ENCODE measurements at places on chromosomes 3 and 15.

DNA sequence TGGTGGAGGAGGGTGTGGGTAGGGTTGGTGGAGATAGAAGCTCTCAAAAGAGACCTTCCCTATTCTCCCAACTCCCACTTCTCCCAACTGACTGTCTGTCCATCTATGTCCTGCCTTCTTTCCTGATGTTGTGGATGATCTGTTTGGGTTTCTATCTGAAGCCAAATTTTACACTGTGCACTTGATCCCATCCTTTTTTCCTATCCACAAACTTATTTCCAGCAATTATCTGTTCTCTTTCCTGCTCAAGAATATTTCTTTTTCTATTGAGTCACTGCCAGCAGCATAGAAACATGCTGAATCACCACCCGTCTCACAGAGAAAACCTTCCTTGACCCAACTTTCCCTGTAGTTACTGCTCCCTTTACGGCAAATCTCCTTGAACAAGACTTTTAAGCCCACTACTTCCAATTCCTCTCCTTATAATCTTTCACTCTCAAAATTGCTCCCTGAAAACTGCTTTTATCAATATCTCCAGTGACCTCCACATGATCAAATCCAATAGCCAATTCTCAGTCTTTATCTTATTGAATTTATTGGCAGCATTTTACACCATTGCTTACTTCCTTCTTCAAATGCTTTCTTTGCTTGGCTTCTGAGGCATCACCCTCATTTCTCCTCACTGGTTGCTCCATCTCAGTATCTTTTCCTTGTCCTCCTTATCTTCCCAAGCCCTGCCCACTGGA lies 141.2 kb upstream of the SLC7A14 start:
- DNase-seq = no peak

GRCh38 chr3:111283165-111283564 lies 211.5 kb downstream of the NECTIN3 start:
- no peak for DNase-seq

DNA sequence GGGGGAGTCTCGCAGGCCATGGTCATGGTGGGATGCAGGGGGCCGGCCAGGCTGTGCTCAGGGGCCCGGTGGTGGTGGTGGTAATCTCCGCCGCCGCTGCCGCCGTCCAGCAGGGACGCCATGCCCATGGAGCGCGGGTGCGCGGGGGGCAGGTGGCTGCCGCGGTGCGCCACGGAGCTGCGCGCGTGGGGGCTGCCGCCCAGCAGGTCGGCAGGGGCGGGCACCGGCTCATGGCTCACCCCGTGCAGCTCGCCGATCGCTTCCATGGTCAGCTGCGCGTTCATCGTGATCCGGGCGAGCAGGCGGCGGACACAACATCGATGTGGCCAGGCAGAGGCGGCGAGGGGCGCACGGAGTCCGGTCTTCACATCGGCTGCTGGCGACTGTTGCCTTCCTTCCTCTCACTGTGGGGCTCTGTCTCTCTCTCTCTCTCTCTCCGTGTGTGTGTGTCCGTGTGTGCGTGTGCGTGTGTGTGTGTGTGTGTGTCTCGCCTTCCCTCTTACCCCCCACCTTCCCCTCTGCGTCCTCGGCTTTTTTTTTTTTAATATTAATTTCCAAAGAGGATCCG lies 451 bp downstream of the ONECUT1 start:
- no peak for DNase-seq

GRCh38 chr3:197730200-197730599 lies 6.5 kb downstream of the RUBCN start:
- no peak for DNase-seq

DNA sequence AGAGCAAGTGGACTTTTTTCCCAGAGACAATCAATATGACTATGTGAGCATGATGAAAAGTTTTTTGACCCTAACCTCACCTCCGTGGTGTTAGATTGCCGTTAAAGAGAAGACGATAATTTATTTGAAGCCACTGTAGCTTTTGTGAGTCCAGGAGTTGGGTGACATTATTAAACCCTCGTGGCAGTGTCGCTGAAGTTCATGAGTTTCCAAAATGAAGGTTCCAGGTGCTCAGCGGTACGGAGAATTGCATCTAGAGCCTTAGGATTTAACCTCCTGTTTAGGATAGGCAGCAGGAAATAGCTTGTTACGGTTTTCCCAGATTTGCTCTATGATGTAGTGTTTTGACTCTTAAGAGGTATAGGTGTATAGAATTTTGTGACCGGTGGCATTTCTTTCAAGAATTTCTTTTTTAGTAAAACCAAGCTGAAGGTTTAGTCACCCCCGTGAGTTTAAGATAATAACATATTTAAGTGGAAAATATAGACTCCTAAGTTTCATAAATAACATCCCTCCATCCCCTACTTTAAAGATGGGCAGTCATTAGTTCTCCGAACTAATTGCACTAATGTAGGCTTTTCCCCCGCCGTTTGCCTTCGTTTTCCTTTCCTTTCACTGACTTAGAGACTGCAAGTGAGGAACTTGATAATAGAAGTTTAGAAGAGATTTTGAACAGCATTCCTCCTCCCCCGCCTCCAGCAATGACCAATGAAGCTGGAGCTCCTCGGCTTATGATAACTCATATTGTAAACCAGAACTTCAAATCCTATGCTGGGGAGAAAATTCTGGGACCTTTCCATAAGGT lies 2.0 kb downstream of the SMC4 start:
- DNase-seq = no peak

DNA sequence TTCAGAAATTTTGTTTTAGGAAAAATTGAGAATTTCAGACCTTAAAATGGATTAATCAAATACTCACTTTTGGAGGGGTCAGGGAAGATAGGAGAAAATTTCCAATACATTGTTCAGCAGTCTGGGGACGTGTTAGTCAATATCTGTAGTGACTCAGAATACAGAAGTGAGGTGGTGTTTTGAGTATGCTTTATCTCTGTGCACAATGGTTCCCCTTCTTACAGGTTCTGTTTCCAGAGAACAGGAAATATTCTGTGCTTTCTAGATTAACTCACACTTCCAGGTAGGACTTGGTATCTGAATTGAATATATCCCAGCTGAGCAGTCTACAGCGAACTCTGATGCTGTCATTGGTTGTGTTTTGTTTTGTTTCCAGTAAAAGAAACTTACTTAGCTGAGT lies 30.7 kb upstream of the CCDC54 start:
- DNase-seq = no peak

- no peak for DNase-seq
Measured at GRCh38 chr3:127256733-127257271, 31.0 kb downstream of the PRR20G start.

GRCh38 chr3:37907906-37908305 lies 46.2 kb downstream of the CTDSPL start:
- DNase-seq = no peak

DNA sequence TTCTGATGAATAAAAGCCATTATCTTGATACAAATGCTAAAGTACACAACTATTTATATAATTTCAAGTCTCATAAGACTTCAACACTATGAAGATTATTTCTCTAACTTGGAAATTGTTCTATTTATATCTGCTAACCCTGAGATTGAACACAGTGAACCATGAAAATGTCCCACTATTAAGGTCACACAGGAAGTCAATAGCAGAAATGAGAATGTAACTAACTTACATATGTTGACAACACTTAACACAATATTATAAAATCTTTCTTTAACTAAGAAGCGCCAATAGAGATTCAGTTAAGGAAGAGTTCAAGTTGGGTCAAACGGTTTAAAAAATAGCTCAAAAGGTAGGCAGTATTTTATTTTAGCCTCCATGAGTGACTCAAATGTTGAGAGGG lies 551.8 kb upstream of the CBLB start:
- no peak for DNase-seq

GRCh38 chr15:64246364-64247189 lies 83.8 kb upstream of the PPIB start:
- DNase-seq = no peak

- no peak for DNase-seq
Measured at GRCh38 chr15:33670567-33670966, 297.7 kb upstream of the CHRM5 start.

DNA sequence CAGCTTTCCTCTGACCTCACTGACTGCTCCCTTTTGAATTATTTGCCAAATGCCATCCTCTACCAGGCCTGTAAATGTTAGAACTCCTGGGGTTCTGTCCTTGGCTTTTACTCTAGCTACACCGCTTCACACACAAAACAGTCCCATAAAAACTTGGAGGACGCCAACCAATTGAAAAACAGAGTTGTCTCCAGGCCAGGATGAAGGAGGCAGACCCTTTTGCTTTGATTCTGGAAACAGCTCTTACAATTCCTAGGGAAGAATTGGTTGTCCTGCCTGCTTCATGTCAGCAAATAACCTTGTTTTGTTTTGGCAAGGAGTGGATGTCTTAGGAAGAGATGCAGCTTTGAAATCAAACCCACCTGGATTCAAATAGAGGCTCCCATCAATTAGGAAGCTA lies 375.5 kb downstream of the UNC13C start:
- no peak for DNase-seq

GRCh38 chr3:88912294-88912877 lies 195.0 kb upstream of the EPHA3 start:
- DNase-seq = no peak

DNA sequence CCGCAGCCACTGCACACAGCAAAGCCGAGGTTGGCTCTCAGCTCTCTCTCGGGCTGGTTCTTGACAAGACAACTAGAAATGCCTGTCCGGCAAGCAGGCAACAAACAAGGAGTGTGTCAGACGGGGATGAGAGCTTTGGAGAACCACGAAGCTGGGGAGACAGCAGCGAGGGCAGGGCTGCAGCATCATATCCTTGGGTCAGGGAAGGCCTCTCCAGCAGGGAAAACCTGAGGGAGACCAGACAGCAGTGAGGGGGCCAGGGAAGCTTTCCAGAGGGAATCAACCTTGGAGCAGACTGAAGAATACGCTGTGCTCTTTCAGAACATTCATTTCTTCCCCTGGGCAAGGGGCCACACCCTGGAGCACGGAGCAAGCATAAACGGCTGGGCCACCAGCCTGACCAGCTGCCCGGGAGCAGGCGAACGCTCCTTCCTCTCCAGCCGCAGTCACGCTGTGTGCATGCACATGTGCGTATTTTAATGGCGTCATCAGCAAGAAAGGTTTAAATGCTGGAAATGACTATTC lies 58.7 kb downstream of the CHSY1 start:
- DNase-seq = no peak

DNA sequence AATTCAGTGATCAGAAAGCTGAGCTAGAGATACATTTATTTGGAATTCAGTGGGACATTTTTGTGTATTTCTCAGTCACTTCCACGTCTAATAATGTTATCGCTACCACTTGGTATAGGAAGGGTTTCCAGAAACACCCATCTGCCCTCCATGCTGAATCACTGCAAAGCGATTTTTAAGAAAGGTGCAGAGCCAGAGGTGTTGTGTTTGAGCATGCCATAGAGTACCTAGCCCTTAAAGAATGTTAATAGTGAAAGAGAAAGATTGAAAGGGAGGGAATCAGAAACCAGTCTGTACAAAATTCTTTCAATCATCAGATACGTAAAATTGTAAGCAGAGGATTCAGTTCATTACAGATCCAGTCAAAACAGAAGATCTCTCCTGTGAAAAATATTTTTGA lies 80.1 kb upstream of the ARL6 start:
- no peak for DNase-seq

GRCh38 chr15:59997070-59997701 lies 6.9 kb upstream of the FOXB1 start:
- DNase-seq = no peak

DNA sequence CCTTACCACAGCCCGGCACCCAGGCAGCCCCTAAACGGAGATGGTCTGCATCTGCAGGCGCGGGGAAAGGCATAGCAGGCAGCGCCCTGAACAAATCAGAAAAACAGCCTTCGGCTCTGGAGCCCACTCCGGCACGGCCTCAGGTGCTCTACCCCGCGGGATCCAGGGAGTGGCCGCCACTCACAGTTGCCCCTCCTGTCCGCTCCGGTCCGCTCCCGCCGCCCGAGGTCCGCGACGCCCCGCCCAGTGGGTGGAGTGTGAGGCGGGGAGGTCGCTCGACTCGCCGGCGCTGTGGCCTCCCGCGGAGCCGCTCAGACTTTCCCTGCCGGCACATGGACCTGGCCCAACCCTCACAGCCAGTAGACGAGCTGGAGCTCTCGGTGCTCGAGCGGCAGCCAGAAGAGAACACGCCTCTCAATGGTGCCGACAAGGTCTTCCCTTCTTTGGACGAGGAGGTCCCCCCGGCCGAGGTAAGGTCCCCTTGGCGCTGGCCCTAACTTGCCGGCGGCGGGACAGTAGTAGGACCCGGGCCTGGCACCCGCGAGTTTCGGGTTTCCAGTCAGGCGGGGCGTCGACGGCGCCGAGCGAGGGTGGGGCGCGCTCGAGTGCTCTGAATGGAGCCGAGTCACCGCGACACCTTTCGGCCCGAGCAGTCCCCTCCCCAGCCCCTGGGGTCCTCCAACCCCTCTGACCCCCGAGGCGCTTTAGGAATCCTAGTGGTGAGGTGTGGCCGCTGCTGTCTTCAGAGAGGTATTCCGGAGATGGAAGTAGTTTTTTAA lies at the start of gene C3orf52:
TSS of gene C3orf52 (plus strand) at position 314 of the 779 bp plus-strand sequence. CDS start at position 333, 19 bp downstream.
- no peak for DNase-seq

DNA sequence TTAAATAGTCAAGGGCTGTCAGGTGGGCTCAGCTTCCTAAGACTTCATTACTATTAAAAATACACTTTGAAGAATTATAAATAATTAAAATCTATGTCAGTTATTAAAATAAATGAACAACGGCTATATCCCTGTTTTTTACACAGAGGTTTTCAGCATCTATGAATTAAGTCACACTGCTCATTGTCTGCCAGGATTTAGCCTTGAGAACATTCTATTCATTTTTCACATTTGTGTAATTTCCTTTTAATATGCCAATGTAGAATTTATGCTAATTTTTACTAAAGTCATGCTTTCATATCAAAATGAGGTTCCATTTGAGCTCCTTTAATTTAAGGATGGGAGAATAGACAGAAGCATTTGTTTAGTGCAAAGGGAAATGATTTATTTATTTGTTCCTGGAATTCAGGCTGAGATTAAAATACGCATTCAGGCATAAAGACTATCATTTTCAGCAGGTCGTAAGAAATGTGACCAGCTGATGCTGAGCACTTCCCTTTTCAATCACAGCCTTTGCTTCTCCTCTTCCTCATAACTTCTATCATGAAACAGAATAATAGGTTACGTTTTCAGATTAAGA lies 345.1 kb downstream of the MFSD1 start:
- DNase-seq = no peak

- DNase-seq = no peak
Measured at GRCh38 chr3:134312873-134313846, 61.1 kb downstream of the AMOTL2 start.

Measured in stimulated activated CD8-positive, alpha-beta memory T cell treated with anti-CD3 and anti-CD28 coated beads, Interleukin-15, amount 100 ng/mL, for 1 hour (primary cell).